ENCODE measurements at places on chromosomes 1 and 21.
A peak's percentile ranks its signal among the peaks of the same experiment; 100 is the strongest.

GRCh38 chr1:161115132-161115711, 2.6 kb downstream of the PFDN2 start:
- peak; percentile 79 for DNase-seq

- no peak for DNase-seq
These were observed 73.9 kb downstream of the KLHDC7A start for GRCh38 chr1:18554597-18554996.

DNA sequence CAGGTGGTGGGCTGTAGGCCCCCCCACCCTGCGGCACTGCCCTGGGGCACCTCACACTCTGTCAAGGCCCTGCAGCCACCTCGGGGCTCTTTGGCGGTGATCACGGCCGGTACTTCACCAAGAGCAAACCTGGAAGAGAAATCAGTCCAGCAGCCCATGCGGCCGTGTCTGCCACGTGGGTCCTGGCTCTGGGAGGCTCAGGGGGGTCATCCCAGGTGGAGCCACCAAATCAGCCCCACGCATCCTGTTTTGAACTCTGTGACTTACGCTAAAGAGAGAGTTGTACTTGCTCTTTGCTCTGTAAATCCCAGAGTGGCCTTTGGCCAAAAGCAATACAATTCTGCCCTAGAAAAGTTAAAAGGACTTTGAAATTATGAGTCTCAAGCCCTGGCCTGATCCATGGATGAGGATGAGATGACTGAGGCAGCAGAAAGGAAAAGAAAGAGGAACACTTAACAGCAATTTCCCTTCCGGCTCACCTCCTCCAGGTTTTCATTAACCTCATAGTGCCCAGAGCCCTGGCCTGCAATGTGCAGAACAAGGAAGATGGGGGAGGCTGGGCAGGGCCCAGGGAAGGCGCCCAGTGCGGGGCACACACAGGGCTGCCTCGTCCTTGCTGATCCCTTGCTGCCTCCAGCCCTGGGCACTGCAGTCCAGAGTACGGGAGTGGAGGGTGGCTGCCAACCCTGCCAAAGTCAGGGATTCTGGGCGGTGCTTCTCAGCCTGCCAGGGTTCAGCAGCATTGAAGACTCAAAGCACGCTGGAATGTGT, 337.0 kb downstream of the MATN1 start:
- no peak for DNase-seq

GRCh38 chr1:7642781-7643529, 128.1 kb upstream of the VAMP3 start:
- no peak for DNase-seq

DNA sequence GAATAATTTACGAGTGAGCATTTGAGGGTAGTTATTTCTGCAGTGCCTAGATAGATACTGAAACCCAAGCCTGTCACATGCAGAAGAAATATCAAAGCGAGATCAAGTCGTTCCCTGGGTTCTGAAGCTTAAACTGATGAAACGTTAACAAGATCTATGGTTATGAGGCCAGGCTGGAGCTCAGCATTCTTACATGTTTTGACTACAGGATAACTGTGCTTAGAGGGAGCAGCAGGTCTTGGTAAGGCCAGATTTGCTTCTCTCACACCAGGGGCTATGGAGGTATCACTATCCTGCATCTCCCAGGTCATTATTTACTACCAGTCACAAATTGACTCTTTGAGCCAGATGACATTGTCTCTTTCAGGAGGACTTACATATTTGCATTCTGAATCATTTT, 1401.4 kb upstream of the PRMT6 start:
- DNase-seq = no peak

- no peak for DNase-seq
These were observed 563.3 kb downstream of the KIF26B start for GRCh38 chr1:245718123-245718522.

GRCh38 chr1:157199421-157199755, 61.2 kb upstream of the ETV3 start:
- DNase-seq = no peak

GRCh38 chr1:52867087-52867863, 24.7 kb downstream of the ZYG11A start:
- no peak for DNase-seq

GRCh38 chr1:155179112-155180031, 5.7 kb downstream of the TRIM46 start:
- DNase-seq = no peak

DNA sequence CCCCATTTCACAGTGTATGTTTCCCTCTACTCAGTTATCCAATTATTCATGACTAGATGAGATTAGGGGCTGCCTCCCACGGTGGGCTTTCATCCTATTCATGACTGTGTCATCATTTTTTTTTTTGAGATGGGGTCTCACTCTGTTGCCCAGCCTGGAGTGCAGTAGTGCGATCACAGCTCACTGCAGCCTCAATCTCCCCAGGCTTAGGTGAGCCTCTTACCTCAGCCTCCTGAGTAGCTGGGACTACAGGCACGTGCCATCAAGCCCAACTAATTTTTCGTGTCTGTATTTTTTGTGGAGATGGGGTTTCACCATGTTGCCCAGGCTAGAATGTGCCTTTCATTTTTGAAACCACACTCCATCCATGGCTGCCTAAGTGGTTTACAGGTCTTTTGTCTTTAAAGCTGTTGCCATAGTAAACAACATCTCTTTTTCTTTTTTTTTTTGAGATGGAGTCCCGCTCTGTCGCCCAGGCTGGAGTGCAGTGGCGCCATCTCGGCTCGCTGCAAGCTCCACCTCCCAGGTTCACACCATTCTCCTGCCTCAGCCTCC, 60.0 kb downstream of the PIK3CD start:
- DNase-seq = no peak

DNA sequence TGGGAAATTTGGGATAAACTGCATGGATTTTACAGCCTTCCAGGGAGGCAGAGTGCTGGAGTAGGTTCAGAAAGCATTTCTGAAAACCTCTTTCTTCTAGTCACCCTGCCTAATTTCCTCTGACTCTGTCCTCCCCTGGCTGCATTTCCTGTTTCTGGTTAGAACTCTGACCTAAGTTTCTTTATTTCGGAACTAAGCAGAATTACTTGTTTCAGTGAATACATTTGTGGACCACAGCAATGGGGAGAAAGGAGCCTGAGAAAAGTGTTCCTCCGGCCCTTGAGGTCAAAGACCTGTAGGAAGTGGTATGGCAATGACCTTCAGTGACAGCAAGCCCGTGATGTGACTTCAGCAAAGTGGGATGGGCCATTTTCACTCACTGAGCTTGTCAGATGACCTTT, 173.4 kb upstream of the RUNX1 start:
- no peak for DNase-seq

DNA sequence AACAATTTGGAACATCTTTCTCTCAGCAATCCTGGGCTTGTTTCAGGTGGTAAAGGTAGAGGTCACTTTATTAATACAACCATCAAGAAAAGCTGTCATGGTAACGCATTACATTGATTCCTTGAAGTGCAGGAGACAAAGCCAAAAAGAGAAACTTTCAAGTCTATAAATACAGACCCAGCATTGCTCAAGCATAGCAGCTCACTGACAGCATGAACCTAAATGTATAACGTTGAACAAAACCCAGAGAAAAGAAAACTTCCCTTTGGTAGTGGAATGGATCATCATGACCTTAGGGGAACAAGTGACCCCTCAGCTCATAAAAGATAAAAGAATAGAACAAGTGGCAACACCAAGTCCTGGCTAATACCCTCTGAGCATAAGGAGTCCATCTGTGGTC, 332.2 kb downstream of the NTNG1 start:
- no peak for DNase-seq

GRCh38 chr1:165434281-165434680, 10.6 kb downstream of the RXRG start:
- DNase-seq = no peak

- DNase-seq = no peak
These were observed 118.4 kb downstream of the HIVEP3 start for GRCh38 chr1:41800311-41800829.

- DNase-seq = no peak
These were observed 6.6 kb downstream of the UBIAD1 start for GRCh38 chr1:11279630-11280029.

DNA sequence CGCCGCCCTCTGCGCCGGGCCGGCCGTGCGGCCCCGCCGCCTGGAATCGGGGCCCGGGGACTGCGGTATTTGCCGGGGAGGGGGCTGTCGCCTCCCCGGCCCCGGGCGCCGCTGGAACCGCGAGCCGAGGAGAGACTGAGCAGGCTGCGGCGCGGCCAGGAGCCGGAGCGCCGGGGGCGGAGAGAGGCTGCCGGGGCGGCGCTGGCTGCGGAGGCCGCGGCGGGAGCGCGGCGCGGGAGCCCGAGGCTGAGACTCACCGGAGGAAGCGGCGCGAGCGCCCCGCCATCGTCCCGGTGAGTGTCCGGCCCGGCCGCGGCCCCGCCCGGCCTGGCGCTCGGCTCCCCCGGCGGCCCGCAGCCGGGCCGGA, 746 bp downstream of the DYRK1A start:
- no peak for DNase-seq

GRCh38 chr1:117795190-117795589, 134.2 kb downstream of the GDAP2 start:
- DNase-seq = peak; percentile 82

GRCh38 chr1:173205146-173206051, 1.7 kb downstream of the TNFSF4 start:
- DNase-seq = peak; percentile 51

- peak; percentile 31 for DNase-seq
These were observed 68.9 kb downstream of the TENT5C start for GRCh38 chr1:117674521-117675400.

DNA sequence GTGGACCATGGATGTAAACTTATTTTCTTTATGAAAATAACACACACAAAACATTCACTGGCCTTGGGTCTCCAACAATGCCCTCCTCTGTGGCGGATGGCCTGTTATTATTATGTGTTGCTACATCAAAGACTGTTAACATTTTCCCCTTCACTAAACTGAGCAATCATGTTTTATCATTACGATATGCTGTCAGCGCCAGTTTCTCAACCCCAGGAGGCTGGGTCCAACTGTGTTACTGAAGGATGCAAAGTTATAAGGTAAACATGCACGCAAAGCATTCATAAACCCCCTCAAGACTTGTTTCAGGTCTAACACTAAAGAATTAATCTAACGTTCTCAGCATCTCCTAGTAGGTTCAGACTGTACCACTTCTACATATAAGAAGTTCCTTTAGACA, 6.0 kb upstream of the DUSP10 start:
- no peak for DNase-seq

DNA sequence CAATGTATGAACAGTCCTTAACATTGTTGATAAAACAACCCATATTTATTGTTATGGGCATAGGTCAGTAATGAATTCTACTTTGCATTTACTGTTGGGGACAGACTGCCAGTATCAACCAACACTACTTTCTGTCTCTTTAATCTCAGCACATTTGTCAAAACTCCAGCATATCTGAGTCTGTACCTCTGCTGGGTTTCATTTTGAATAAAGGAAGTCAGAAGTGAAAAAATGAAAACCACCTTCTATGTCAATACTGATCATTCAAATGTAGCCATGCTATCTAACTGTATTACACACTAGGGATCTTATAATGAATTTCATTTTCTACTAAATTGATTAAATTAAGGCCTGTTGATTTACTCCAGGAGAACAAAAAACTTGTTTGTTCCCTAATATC, 24.2 kb upstream of the CXADR start:
- no peak for DNase-seq

DNA sequence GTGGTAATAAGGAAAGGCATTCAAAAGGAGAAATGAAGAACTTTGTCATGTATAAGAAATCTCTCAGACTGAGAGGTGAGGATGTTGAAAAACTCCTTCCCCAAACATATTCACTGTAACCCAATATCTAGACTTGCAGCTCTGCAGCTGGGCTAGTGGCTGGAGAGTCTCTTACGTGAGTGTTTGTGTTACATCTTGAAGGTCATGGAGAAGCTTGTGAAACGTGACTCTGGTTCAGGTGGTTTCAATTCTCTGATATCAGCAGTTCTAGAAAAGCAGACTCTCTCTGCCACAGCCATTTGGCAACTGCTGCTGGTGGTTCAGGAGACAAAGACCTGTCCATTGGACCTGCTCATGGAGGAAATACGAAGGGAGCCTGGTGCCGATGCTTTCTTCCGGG, 55.0 kb upstream of the EPHA8 start:
- DNase-seq = peak; percentile 49

GRCh38 chr1:2242814-2243725, 15.0 kb downstream of the SKI start:
- DNase-seq = no peak

- no peak for DNase-seq
These were observed 181.7 kb downstream of the LTN1 start for GRCh38 chr21:28810826-28811524.

- DNase-seq = no peak
These were observed 40.8 kb upstream of the POFUT2 start for GRCh38 chr21:45328198-45329091.

DNA sequence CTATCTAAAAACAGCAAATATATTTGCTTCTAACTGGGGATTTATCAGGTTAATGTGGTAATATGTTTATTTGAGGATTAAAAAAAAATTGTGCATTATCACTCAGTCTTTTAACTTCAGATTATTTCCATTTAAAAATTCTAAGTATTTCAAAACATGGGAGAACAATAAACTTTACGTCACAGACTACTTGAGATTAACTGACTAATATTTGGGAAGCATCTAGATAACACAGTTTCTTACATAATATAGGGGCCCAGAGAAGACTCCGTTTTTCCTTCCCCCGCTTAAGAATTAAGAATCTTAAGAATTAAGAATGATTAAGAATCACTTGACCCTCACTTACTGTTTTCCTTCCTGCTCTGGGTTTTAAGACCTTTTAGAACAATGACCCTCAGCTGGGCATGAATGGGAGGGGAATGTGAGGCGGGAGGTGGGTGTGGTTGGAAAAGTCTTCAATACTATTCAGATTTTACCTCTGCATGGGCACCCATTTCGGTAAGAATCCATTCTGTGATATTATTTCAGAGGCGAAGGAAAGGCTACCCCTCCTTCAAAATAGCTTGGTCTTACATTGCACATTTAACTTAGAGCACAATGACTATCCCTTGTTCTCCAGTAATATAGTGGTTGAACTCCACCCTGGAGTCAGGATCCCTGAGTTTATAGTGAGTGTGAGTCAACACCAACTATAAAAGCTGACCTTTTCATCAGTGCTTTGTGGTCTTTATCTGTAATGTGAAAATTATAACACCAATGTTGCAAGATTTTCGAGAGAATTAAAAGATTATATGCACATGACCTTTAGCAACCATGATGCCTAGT, 821.3 kb downstream of the USP25 start:
- no peak for DNase-seq

DNA sequence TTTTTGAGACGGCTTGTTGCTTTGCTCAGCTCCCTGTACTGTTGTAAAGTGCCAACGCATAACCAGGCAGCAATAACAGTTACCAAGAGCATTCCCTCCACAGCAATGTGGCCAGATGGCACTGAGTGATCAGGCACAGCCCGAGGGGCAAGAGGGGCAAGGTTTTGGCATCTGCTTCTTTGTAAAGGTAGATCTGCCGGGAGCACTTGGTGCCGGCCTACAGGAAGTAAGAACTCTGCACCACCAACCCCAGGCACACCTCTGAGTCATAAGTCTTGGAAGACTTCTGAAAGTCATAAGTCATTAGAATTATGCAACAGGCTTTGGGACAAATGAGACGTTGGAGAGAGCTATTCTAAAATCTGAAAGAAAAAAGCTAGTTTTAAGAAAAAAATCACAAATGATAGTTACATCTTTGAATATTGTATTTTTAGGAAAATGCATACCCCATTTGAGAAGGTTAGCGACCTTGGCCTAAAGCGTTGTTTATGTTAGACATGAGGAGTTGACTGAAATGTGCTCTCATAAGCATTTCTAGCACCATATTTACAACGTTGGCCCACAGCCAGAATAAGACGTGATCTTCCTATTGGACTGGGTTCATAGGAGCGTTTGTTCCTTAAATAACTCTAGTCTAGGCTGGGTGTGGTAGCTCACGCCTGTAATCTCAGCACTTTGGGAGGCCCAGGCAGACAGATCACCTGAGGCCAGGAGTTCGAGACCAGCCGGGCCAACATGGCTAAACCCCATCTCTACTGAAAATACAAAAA, 37.7 kb upstream of the MAP10 start:
- peak; percentile 78 for DNase-seq
